ENCODE measurements at places on chromosomes 16 and 17. TPM values are rescaled to one million over a fixed set of nuclear protein-coding genes. Genes with fewer than 3 reads are reported as not detected.

Gene KCNH4
- total RNA-seq, result not detected

Gene SLC5A2
- not detected for total RNA-seq

- DNase-seq, result no peak
These were observed 7.4 kb upstream of the PPP1R9B start for GRCh38 chr17:50157891-50158290.

DNA sequence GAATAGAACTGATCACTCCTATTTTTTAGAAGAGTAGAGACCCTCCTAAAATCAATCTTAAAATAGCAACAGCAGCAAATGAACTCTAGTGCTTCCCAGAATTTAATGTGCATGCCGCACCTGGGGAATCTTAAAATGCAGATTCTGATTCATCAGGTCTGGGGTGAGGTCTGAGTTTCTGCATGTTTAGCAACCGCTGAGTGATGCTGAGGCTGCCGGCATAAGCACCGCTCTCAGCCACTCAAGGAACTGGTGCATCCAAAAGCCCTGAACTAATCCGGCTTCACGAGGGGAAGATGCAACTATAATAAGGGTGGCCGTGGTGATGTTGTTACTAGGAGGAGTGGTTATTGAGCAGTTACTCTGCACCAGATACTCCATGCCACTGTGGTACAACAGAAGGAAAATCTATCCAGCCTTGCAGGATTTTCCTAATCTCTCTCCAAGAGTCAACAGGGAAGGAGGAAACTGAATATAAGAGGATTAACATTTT lies 19.7 kb downstream of the SDK2 start:
- no peak for DNase-seq

DNA sequence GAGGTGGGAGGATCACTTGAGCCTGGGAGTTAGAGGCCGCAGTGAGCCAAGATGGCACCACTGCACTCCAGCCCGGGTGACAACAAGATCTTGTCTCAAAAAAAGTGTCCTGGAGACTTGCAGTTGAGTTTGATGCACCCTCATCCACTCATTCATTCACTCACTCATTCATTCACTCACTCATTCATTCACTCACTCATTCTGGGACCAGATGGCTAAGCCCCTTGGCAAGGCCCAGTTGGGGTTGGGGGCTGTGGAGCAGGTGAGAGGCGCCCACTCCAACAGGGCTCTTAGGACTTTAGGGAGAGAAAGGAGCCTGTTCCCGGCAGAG lies 1.1 kb upstream of the AATK start:
- DNase-seq, result no peak

Gene IL17C
- total RNA-seq, result not detected

Gene PRAC2
- not detected for total RNA-seq

DNA sequence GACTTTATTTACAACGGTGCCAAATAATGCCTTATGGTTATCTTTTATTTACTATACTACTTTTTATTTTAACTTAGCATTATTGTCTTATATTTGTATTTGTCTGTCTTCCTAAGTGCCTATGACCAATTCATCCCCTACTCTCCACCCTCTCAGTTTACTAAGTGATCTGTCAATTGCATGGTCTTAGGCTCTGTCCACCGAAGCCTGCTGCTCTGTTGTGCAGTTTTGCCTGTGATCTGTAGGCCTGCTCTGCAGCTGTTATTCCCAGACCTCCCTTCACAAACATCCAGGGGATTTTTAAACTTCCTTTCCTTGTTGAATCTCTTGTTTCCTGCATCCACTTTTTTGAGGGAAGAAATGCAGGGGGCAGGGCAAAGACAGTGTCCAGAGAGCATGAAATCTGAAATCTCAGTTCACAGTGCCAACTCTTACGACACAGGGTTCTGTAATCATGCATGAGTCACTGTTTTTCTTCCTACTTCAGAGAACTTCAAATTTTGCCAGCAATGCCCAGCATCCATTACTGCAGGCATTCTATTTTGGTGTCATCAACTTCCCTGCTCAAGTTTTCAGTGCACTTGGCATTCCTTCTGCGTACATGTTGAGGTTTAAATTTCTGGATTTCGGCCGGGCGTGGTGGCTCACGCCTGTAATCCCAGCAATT lies 11.4 kb downstream of the SLFN5 start:
- peak; percentile 38 for DNase-seq

- no peak for DNase-seq
These were observed 45.4 kb upstream of the CCL1 start for GRCh38 chr17:34408439-34408838.

DNA sequence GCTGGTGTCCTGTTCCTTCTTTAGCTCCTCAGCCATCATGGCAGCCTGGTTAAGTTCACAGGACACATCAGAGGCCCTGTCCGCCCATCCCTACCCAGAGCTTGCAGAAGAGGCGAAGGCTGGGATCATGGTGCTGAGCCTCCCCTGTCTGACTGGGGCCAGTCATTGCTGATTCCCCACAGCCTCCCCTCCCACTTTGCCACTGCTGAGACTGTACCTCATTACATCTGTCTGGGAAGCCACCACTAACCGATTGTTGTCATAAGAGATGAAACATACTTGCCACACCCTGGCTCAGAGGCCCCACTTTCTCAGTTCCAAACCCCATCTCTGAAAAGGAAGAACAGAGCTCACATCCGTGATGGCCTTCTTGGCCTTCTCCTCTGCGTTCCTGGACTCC lies 66.2 kb downstream of the MYH13 start:
- no peak for DNase-seq

Gene NPIPB13
- 4.7 TPM for total RNA-seq

DNA sequence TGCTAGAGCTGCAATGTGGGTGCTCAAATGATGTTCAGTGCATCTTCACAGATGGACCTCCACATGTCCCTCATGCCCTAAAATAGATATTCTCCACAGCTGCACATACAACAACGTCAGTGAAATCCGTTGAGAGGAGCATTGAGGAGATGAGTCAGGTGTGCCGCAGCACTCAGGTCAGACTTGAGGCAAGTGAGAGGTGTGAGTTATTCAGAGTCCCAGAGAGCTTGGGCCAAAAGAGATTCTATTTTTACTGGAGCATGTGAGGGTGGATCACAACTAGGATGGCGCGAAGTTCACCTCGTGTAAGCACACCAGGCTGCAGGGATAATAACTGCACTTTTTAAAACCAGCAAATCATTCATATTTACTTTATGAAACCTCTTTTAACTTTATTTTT lies 645.3 kb downstream of the MAF start:
- DNase-seq, result no peak

Gene HID1
- total RNA-seq, result 7.9 TPM

GRCh38 chr16:726438-727290 lies at the start of the genes CCDC78 and HAGHL:
CCDC78 (minus strand) TSS chr16:726443; CDS start chr16:726367, 76 bp downstream.
HAGHL (plus strand) TSS chr16:727106; CDS start chr16:727510, 404 bp downstream.
- DNase-seq, result no peak

DNA sequence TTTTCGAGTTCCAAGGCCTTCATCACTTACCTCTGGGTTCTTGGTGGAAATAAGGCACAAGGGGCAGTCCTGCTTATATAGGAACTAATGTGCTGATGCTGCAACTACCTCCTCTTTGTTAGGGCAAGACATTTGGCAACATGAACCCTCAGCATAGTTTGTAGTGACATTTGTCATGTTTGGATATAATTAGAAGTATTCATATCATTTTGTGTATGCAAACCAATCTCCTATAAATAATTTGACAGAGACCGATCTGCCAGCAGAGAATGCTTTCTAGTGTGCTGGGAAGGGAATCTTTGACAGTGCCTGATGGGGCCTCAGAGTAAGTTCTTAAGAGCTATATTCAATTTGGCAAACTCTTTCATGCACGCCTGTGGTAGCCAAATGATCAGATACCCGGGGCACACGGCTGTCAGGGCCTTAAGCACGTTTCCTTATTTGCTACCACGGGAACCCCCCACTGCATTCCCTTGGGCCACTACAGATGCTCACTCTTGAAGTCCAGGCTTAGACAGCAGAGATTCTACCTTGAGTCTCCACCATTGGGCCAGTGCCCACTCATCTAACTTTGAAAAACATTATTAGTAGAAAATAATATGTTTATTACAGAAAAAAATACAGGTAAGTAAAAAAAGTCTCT lies at the start of gene MYH8:
TSS of gene MYH8 (minus strand) at position 51 of the 643 bp plus-strand sequence. CDS start 1,723 bp downstream, outside the sequence.
- no peak for DNase-seq

DNA sequence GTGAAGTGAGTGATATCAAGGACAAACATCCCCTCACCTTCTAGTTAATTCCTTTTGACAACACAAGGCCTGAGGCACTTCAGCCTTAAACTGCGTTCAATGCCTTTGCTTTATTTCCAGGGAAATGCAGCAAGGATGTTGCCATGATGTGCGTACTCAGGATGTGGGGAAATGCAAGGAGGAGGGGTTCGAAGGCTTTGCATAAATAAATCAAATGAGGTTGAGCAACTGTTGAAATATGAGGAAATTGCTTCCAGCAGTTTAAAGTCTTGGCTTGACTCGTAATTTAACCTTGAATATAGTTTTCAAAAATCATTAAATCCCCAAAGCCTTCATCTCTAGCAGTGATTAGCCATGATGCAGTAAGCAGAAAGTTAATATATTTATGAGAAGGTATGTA lies 81.8 kb upstream of the CCL2 start:
- DNase-seq, result no peak

Gene ABCA6
- 185 TPM for total RNA-seq

Gene RBFOX1
- total RNA-seq, result 0.24 TPM

DNA sequence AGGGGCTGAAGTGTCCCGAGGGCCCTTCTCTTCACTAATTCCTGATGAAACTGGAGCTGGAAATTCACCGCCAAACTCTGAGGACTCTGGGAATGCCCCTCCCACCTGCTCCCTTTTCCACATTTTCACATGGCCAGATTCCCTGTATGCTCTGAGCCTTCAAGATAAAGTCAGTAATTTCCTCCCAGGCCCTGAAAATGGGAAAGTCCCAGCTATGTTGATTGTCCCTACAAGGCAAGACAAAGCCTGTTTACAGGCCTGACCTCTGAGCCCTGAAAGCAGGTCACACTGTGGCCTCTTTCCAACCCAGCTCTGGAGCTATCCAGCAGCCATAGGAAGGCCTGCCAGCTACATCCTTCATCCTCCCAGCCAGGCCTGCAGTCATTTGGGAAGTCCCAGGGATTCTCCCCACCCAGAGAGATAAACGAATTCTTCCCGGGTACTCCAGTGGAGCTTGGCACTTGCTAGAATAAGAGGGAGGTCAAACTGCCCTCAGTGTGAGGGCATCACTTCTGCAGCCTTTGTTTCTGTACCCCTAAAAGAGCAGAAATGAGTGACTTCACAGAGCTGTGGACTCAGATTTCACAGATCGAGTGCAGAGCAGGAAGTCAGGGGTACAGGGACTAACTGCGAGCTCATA lies 19.6 kb upstream of the CCL2 start:
- DNase-seq, result no peak

- no peak for DNase-seq
These were observed 412 bp downstream of the FKBP10 start for GRCh38 chr17:41813152-41813680.

DNA sequence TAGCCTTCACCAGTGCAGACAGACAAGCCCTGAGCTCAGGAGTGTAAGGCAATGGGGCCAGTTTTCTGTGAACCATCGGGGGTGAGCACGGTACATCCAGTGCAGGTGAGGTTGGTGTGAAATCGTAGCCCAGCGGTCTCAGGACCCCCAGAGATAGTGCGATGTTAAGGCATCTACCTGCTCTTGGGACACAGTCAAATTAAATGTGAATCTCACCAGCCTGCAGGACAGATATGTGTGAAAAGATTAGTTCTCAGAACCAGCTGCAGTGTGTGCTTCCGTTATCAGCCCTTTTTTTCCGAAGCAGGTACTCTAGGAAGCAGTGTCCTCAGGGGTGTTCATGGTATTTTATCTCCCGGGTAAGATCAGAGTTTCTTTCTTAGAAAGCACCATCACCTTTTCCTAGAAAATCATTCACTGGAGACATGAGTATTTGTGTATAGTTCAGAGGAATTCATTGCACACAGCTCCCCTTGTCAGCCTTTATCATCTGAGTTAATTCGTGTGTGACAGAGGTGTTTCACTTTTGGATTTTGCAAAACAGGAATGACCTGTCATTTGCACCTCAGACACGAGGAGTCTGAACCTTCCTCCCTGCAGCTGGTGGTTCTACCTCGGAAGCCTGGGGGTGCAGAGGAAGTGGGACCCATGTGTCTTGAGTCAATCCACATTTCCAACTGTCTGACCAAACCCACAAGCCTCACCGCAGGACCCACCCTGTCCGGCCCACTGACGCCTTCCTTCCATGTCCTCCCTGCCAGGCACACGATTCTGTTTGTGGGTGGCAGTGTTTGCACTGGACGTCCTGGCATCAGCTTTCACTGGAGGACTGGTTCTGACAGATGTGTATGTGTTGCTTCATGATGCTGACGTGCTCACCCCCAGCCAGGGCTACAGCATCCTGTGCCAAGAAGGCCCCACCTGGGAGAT lies 107.8 kb downstream of the CLEC16A start:
- DNase-seq, result no peak

- no peak for DNase-seq
These were observed 94.7 kb downstream of the ZNF778 start for GRCh38 chr16:89312194-89312593.

Gene CCDC102A
- 9.2 TPM for total RNA-seq

Gene TBC1D3D
- total RNA-seq, result not detected

DNA sequence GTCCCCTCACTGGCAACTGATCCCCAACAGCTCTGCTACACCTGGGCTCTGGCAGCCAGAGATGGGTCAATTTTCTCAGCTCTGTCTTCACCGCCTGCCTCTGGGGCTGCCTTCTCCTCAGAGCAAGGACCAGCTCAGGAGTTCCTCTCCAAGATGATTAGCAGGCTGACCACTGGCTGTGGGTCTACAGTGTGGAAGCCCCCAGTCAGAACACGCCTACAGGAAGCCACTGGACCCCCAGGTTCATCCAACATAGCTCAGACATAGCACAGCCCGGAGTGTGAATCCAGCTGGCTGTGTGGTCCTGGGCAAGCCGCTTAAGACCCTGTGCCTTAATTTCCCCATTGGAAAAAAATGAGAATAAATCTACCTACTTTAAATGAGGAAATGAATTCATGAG lies 4.9 kb downstream of the DOK4 start:
- DNase-seq, result no peak

GRCh38 chr16:67236563-67237395 lies 9.8 kb downstream of the TMEM208 start:
- no peak for DNase-seq

Gene CNTD1
- total RNA-seq, result not detected

DNA sequence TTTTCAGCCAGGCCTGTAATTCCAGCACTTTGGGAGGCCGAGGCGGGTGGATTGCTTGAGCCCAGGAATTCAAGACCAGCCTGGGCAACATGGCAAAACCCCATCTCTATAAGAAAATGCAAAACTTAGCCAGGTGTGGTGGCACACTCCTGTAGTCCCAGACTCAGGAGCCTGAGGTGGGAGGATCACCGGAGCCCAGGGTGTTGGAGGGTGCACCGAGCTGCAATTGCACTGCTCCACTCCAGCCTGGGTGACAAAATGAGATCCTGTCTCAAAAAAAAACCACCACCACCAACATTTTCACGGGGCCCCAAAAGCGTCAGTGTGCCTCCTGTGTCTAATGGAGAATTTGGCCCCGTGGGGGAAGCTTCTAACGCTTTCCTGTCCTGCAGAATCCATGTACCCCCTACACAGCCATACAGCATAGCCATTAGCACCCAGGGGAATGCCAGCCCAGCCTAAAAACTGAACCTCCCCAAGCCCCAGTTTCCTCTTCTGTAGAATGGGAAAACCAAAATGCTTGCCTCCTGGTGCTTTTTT lies 22.2 kb upstream of the MAP3K14 start:
- no peak for DNase-seq

Gene NUFIP2
- total RNA-seq, result 36.5 TPM
